T follicular helper cell (primary cell): ENCODE measurements at places on chromosomes 11 and 22.

DNA sequence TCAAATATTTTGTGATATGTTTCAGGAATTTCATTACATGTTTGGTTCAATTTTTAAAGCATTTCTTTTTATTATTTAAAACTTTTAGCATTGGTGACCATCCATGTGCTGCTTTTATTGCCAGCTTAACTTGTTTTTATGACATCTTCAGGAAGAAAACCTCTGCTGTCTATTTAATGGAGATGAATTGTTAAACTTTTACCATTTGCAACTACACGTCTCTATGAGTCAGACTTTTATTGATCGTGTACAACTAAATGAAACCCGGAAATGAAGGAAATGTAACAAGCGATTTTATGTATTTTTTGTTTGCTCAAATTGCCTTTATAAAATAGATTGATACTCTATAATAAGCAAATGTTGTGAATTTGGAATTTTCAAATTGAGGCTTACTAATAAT, 113.0 kb downstream of the PTPRJ start:
- no peak for DNase-seq

DNA sequence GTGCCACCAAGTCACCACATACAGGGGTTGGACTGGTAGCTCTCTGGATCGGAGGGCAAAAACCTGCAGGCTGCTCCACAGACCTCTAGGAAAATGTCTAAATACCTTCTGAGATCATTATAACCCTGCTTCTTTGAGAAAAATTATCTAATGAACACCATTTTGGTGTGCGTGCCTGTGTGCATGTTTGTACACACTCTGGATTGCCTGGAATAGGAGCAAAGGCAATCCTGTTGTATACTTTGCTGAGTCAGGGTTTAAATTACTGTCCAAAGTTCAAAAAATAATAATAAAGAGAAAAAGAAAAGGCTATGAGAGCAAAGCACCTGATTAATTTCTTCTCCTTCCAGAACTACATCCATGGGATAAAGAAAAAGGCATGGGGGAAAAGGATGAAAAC, 11.0 kb downstream of the JAML start:
- no peak for DNase-seq

DNA sequence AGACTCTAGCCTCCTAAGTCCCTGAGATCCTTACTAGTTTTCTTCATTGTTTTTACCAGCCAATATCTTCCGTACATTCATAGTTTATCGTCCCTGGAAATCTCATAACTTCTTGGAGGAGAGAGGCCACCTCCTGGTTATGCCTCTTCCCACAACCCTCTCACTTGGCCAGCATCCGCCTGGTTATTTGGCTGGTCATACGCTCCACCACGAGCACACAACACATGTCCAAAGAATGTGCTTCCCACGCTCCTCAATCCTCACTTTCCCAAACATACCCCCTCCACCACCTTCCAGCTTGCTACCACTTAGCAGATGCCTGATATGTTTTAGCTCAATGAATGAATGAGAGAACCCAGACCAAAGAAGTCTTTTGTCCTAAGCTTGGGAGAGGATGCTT, 83.5 kb upstream of the EIF3D start:
- DNase-seq, result no peak

- DNase-seq, result no peak
These were observed 39.8 kb upstream of the CDON start for GRCh38 chr11:126102436-126102981.

GRCh38 chr11:125995313-125995712, 49.5 kb downstream of the VSIG10L2 start:
- no peak for DNase-seq

DNA sequence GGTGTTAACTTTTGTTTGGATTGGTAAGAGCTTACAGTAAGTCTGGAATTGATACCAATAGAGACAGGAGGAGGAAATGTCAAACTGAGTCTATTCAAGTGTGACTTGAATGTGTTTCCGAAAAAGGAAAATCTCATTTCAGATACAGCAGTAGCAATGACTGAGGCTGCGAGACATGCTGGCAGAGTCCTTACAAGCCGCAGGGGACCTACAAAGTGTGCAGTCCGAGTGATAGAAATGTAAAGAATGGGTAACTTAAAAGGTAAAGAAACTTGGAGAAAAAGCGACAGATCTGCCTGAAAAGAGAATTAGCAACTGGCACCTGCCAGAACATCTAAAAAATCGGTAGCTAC, 444 bp downstream of the CWF19L2 start:
- DNase-seq, result no peak

GRCh38 chr11:17572359-17572690, 25.3 kb downstream of the OTOG start:
- no peak for DNase-seq

- no peak for DNase-seq
These were observed 18.0 kb downstream of the CSF2RB start for GRCh38 chr22:36931446-36931845.
